ENCODE measurements at places on chromosomes 7 and 10.

GRCh38 chr10:70758757-70759514 lies 26.2 kb downstream of the TBATA start:
- peak; percentile 71 for DNase-seq

DNA sequence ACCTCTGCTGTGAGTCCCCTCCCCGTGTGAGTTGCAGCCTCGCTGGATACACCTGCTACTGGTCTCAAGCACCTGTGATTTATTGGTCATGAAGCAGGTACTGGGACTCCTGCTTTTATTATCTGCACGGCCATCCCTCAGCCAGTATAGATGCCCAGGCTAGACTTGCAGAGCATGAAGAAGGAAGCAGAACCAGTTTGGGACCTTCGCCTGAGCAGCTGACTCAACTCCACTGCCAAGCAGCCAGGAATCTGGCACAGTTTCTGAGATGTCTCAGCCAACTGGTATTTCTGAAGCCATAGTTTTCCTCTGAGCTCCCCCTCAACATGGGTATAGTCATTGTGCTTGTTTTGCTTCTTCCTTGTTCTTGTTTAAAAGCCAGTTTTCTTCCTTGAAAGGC lies 28.0 kb upstream of the SLC39A12 start:
- peak; percentile 88 for DNase-seq

- DNase-seq, result no peak
Observed at GRCh38 chr10:28554952-28555351, 22.0 kb downstream of the WAC start.

- DNase-seq, result no peak
Observed at GRCh38 chr10:14384915-14385314, 54.2 kb upstream of the FRMD4A start.

- DNase-seq, result no peak
Observed at GRCh38 chr10:109783286-109783685, 140.0 kb downstream of the XPNPEP1 start.

DNA sequence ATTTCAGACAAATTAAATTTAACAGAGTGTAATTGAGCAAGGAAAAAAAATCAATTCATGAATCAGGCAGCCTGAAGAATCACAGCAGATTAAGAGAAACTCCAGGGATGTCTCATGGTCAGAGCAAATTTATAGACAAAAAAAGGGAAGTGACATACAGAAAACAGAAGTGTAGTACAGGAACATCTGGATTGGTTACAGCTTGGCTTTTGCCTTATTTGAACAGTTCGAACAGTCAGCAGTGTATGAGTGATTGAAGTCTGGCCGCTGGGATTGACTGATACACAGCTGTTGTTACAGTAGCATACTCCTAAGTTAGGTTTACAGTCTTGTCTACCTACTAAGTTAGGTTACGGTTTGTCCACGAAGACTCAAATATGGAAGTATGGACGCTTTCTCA lies 255.3 kb downstream of the HPSE2 start:
- DNase-seq, result no peak

DNA sequence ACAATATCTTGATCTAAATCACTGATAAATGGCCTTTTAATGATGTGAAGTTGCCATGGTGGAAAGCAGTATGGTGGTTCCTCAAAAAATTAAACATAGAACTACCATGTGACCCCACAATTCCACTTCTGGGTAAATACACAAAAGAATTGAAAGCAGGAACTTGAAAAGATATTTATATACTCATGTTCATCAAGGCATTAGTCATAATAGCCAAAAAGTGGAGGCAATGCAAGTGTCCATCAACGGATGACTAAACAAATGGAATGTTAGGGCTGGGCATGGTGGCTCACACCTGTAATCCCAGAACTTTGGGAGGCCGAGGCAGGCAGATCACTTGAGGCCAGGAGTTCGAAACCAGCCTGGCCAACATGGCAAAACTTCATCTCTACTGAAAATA lies 2.0 kb upstream of the DNAJC12 start:
- peak; percentile 19 for DNase-seq

GRCh38 chr7:91929463-91929862 lies 11.2 kb upstream of the AKAP9 start:
- DNase-seq, result no peak

GRCh38 chr7:19111474-19112273 lies 5.8 kb downstream of the TWIST1 start:
- DNase-seq, result peak; percentile 75

- DNase-seq, result no peak
Observed at GRCh38 chr10:52780391-52781155, 8.0 kb upstream of the MBL2 start.

- DNase-seq, result no peak
Observed at GRCh38 chr10:54469587-54470323, 331.3 kb downstream of the PCDH15 start.

- no peak for DNase-seq
Observed at GRCh38 chr10:69512901-69513300, 60.3 kb downstream of the NEUROG3 start.

GRCh38 chr10:486666-487322 lies 202.7 kb downstream of the DIP2C start:
- DNase-seq, result no peak

GRCh38 chr10:49331431-49331830 lies 32.5 kb downstream of the C10orf71 start:
- no peak for DNase-seq

- no peak for DNase-seq
Observed at GRCh38 chr7:64889686-64890162, 13.3 kb upstream of the ZNF273 start.
